ENCODE measurements at places on chromosomes 6 and 20.

GRCh38 chr20:46698788-46699187 is 9.5 kb upstream of the TP53RK start:
- no peak for DNase-seq

GRCh38 chr6:98864497-98864896 is 30.1 kb downstream of the POU3F2 start:
- no peak for DNase-seq

DNA sequence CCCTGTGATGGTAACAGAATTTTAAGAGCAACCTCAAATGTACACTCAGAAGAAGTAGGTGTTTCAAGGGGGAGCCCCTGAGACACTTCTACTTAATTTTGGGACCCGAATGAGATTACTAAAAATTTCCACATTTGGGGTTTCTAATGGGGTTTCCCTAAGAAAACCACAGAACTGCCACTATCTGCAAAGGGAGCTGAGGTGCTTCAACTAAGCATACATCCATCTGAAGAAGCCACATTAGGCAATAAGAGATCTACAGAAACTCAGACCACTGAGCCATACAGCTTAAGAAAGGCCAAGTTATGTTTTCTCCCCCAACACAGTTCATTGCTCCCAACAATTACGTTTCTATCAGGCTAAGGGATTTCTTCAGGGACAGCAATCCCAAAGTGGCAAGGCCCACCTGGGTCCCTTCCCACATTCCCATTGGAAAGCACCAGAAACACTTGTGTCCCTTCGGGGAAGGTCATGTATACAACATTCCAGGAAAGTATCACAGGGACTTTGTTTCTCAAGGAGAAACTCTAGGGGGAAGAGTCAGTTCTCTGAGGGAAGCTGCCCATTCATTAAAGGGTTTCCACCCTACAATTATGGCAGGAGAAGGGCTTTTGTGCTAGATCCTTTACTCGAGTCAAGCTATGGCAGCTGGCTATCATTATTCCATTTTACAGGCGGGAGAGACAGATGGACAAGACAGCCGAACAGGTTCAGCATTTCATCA is 5.0 kb downstream of the BCL2L1 start:
- DNase-seq: peak; percentile 52

DNA sequence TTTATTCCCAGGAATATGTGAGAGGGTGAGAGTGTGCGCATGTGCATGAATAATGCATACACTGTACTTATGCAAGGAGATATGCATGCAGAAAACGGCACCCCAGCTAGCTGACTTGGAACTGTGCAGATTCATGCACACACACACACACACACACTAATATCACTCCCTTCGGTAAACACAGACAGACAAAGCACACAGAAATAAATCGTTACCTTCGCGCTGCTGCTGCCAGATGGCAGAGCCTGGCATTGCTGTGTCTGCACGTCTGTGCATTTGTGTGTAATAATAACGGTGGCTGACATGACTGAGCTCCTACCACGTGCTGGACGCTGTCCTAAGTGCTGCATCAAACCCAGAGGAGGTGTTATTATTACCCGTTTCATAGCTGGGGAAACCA is 36.8 kb downstream of the PREX1 start:
- no peak for DNase-seq

DNA sequence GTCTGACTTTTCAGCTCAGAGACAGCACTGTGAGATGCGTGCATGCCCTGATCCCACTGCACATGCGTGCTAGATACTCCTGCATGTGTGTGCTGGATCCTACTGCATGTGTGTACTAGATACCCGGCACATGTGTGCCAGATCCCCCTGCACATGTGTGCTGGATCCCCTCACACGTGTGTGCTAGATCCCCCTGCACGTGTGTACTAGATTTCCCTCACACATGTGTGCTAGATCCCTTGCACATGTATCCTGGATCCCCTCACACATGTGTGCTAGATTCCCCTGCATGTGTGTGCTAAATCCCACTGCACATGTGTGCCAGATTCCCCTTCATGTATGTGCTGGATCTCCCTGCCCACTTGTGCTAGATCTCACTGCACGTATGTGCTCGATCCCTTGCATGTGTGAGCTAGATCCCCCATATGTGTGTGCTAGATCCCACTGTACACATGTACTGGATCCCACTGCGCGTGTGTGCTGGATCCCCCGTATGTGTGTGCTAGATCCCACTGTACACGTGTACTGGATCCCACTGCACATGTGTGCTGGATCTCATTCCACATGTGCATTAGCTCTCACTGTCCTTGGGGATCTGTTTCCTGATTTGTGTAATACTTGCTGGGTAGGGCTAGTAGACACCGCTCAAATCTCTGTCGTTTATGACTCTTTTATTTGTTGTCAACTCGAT is 214.6 kb downstream of the SMOC2 start:
- DNase-seq: no peak

DNA sequence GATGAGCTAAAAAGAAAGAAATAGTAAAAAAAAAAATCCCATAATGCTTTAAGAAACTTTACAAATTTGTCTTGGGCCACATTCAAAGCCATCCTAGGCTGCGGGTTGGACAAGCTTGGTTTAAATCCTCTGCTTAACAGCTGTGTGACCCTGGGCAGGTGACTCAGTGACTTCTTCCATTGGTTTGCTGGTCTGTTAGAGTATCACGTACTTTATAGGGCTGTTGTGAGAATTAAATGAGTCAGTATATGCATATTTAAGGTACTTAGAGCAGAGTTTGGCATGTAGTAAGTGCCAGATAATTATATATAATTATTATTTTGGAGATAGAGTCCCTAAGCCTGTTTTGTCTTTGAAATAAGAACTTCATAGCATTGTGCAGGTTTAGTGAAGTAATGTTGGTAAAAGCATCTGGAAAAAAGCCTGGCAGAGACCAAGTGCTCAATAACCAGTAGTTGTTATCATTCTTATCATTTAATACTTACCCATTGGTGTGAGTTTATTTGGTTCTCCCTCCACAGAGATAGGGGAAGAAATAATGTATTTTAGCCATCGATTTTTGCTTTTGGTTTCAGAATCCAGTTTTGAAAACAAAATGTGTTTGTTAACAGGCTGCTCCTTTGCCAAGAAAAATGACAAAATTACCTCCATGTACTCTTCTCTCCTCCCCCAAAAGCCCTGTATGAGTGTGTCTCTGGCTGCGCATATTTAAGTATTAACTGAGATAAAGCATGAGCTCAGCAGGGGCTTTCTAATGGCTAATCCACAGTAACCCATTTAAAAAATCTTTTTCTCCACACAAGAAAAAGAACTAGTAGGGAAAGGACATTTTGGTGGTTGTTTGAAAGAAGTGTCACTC is 67.2 kb downstream of the FOXO3 start:
- no peak for DNase-seq

- DNase-seq: no peak
Measured at GRCh38 chr20:58109126-58109880, 119.2 kb downstream of the ANKRD60 start.

- DNase-seq: no peak
Measured at GRCh38 chr6:110635096-110635495, 158.7 kb upstream of the SLC22A16 start.

- DNase-seq: no peak
Measured at GRCh38 chr6:111769365-111770152, 103.7 kb downstream of the FYN start.

- DNase-seq: no peak
Measured at GRCh38 chr6:97160280-97160679, 122.7 kb downstream of the MMS22L start.

GRCh38 chr20:61127311-61128039 is 124.6 kb upstream of the CDH4 start:
- no peak for DNase-seq

DNA sequence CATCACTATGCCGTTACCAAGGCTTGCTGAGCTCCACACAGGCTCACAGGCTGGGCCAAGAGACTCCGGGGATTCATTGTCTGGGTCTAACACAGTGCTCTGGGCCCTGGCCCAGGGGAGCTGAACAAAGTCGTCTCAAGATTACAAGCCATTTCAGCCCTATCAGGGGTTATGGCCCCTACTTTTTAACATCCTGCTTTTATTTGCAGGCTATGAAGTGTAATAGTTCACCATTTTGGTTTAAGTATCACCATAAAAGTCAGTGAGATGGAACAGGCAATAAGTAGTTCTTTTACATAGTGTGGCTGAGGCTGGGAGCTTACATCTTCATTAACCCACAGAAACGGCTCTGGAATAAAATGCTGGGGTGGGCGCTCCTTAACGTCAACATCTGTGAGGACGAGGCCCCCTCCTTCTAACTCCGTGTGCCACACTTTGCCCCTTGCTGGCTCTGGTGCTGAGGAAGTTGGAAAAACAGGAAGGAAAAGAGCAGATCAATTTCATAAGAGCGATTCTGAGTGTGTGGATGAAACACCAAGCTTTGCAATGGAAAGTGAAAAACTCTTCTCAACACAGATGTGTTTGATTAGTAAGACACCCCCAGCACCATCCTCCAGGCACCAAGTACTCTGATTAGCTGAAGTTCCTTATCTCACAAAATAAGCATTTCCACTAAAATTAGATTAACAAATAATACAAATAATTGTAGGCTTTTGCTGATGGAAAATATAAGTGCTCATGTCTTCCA is 447.3 kb downstream of the MAFB start:
- DNase-seq: no peak

- DNase-seq: peak; percentile 14
Measured at GRCh38 chr6:105402090-105402938, 568 bp downstream of the PREP start.

DNA sequence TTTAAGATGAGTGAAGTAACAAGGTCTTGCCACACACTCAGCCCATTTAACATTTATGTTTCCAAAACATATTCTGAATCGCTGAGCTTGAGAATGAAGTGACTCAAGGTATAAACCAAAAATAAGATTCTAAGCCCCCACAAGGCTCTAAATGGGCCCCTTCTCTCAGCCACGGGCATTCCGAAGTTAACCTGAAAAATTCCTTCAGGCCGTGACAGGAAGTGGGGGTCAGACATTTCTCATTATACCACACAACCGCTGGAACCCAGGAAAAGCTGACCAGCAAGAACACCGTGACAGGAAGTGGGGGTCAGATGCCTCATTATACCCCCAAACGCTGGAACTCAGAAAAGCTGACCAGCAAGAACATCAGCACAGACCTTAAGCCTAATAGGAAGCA is 247.9 kb downstream of the ERMARD start:
- DNase-seq: no peak

- peak; percentile 4 for DNase-seq
Measured at GRCh38 chr6:107491138-107491609, 1.3 kb downstream of the SOBP start.

- no peak for DNase-seq
Measured at GRCh38 chr20:45964006-45964400, 8.0 kb downstream of the ZNF335 start.

- no peak for DNase-seq
Measured at GRCh38 chr6:14573703-14574290, 456.2 kb downstream of the CD83 start.

GRCh38 chr6:25601800-25602673 is 50.0 kb upstream of the SCGN start:
- DNase-seq: no peak

DNA sequence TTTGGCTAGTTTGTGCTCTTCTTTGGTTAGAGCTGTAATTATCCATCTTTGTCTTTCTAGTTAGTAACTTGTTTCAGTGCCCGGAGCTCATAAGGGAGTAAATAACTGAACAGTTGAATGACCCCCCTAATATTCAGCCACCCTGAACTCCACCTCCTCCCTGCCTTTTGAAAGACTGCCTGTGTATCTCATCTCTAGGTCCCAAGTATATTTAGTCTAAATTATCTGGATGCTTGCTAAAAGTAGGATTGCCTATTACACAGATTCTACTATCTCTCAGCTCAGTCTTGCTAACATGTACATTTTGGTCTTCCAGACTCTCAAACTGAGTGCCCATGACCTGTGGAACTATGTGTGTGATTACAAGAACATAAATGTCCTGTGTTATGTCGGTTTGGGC is 145.9 kb downstream of the GJA1 start:
- no peak for DNase-seq

GRCh38 chr20:16785226-16785625 is 37.1 kb downstream of the OTOR start:
- DNase-seq: no peak

DNA sequence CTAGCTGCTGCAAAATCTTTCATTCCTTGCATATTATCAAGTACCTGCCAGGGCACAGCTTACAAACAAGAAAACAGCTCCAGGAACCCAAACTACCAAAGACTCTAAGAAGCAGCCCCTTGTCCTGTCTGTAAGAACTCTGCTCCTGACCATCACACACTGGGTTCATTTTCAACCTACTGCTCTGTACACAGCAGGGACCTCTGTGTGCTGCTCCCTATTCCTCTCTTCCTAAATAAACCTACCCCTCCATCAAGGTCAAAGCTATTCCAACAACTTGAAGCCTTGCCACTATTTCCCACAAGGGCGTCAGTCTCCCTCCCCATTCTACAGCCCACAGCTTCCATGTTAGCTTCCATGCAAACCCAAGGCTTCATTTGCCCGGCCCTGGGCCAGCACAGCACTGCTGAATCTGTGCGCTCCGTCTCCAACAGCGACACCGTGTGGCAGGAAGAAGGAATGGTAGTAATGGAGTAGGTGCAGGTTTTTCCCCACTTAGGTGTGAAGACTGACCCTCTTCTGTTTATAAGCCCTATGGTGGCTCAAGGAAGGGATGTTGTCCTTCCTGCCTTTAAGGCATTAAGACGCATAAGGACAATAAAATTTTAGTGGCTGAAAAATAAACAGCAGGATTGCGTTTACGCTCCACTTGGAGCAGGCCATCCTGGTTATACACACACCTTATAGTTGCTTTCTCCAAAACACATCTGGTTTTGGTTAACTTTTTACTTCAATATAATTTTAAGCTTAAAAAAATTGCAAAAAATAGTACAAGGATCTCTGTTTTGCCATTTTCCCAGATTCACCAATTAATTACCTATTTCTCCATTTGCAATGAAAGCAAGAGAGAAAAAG is 115.2 kb upstream of the NXT1 start:
- DNase-seq: no peak

DNA sequence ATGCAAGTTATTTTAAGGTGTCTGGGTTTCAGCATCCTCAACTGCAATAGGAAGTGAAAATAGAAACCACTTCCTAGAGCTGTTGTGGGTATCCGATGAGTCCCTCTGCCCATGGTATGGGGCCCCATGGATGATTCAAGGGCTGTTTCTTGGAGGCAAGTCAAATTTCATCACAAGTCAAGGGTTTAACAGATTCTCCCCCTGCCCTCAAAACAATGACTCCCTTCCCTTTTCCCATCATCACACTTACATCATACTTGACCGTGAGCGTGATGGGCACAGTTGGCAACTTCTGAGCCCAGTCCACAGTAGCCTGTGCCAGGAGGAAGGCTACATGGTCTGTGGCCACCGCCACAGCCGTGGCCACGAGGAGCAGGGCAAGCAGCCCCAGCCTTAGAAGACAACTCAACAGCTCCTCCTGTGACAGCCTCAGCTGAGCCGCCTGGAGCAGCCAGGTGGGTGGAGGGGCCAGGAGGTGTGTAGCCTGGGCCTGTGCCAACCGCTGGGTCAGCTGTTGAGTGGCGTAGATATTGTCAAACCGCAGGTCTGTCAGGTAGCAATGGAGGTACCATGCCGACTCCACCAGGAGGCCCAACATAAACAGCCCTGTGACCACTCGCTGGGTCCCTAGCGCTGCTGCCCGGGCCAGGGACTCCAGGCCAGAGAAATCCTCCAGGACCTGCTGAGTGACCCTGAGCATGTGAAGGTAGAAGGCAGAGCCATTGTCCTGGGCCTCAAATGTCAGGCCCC is 5.2 kb downstream of the OCSTAMP start:
- DNase-seq: no peak

GRCh38 chr20:63317061-63317460 is 24.1 kb downstream of the COL20A1 start:
- no peak for DNase-seq

- DNase-seq: no peak
Measured at GRCh38 chr20:53165452-53165851, 193.3 kb downstream of the TSHZ2 start.
